Brain pericyte (primary cell): ENCODE measurements at places on chromosomes 7 and 10.

DNA sequence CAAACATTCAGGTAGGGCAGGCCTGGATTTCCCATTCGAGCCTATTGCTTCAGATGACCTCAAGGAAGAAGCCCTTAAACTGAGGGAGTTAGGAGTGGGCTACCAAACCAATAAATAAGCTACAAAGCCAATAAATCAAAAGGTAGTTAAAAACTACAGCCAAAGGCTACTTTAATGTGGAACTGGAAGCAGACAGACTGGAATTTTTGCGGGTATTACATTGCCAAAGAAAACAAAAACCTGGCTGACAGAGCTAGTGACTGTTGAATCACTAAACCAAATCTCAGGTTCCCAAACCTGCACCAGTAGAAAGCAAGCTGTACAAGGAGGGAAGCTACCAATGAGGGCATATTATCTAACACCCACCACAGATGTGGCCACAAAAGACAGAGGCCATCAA lies 315.6 kb downstream of the GRM8 start:
- no peak for DNase-seq

DNA sequence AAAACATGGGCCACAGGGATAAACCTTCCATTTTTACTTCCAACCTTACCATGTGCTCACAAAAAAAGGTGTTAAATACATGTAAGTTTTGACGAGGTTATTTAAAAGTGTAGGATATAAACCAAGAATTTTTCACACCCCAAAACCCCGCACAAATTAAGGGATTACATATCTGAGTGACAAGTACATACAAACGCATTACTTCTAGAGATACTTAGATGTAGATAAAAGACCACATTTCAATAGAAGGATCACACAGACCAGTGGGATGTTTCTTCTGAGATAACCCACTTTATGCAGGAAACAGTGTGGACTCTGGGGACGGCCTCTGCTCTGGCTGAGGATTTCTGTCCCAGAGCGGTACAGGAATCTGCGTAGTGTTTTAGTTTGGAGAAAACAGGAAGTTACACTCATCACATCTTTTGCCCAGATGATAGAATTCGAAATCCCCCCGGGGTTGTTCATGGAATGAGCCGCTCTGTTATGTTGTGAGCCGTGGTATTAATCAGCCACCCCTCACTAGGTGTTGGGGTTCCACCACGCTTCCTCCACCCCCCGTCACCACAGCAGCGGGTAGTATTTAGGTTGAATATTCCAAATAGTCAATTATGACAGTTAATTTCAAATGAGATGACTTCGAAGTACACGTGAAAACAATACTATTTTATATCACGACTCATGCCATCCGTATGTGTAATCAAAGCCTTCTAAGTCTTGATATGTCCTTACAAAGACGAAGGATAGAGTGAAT lies 1.3 kb upstream of the CUL1 start:
- no peak for DNase-seq

DNA sequence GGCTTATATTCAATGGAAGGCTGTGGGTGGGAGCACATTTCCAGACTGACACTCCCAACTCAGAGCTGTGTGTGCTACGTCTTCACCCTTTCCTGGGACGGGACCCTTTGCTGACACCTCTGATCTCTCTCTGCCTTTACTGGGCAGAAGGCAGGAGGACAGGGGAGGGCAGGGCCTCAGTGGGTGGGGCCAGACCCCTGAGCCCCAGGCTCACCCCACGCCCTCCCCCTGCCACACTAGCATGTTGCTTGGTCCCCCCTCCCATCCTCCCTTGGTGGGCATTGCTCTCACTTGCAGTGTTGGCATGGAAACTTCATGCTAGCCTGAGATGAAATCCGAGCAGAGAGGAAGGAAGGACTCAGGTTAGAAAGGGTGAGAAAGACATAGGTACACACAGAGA lies 18.4 kb downstream of the TMEM273 start:
- no peak for DNase-seq

DNA sequence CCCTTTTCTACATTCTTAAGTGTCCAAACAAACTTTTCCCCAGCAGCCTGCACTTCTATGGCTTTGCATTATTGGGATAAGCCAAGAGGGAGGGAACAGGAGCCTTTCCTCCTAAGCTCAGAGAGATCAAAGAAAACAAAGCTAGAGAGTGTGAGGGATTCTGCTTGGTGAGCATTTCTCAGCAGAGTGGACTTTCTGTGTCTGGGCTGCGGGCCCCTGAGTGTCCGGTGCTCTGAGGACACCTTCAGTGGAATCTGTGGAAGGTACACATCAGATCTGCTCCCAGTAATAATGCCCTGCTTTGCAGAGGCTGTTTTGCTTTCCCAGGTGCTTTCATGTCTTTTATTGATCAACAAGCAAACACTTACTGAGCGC lies 50.2 kb downstream of the KCNMA1 start:
- DNase-seq = no peak

DNA sequence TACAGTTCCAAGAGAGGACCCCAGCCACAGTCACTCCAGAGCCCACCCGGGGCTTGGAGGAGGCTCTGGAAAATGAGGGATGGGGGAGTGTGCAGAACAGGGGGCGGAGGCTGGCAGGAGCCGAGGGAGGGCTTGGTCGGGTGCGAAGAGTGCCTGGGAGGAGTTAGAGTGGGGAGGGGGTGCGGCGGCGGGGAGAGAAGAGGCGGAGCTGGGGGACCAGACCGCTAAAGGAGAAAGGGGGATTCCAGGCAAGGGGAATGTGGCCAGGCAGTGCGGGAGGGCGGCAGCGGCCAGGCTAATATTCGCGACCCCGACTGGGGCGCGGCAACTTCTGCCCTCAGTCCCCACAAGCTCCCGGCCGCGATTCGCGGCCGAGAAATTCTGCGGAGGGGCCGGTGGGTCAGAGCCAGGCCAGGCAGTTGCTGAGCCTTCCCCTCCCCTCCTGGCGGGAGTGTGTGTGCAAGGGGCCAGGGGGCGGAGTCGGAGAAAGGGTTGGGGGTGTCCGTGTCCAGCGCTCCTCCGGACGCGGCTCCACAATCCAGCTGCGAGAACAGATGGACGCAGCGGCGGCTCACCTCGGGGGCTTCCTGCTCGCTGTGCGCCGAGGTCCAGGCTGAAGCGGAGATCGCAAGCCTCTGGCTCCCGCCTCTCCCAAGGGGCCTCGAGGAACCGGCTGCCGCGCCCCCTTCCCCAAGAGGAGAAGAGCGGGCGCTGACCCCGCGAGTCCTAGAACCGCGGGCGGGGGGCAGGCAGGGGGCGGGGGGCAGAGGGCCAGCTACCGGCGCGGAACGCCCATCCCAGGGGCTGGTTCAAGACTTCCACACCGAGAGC lies 612 bp upstream of the SLC18A3 start:
- no peak for DNase-seq

DNA sequence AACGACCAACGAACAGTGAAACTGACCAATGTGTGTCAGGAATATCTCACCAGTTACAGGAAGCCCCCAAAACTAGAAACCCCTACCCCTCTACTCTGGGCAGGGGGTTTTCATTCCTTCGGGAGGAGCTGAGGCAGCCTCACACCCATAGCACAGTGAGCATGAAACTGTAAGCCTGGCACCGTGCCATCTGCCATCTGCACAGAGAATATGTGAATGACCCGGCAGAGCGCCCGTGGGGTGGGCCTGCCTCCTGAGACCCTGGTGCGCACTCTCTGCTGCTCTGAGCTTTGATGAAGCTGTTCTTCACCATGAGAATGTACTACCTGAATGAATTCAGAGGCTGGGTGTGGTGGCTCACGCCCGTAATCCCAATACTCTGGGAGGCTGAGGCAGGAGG lies 27.1 kb downstream of the DAGLB start:
- DNase-seq = no peak

GRCh38 chr7:37732253-37732652 lies 48.7 kb downstream of the GPR141 start:
- DNase-seq = no peak

DNA sequence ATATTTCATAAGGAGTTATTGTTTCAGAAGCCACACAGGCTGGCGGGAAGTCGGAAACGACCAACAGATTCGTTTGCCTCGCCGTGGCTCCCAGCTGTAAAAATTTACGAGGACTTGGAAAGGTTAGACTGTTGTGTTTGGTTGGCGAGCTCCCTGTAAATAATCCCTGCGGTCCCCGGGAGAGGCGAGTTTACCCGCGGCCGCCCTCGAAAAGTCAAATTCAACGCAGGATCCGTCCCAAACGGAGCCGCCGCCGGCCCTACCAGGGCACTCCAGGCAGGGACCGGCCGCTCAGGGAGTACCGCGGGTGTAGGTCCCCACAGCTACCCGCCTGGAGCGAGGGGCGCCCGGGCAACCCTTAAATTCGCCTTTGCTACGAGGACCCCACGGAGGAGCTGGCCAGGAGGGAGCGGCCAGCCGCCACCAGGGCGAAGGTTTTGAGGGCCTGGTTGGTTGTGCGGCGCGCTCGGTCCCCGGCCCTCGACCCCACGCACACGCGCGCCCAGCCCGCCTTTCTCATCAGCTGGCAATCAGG lies 726 bp upstream of the HOXA9 start:
- DNase-seq = no peak

DNA sequence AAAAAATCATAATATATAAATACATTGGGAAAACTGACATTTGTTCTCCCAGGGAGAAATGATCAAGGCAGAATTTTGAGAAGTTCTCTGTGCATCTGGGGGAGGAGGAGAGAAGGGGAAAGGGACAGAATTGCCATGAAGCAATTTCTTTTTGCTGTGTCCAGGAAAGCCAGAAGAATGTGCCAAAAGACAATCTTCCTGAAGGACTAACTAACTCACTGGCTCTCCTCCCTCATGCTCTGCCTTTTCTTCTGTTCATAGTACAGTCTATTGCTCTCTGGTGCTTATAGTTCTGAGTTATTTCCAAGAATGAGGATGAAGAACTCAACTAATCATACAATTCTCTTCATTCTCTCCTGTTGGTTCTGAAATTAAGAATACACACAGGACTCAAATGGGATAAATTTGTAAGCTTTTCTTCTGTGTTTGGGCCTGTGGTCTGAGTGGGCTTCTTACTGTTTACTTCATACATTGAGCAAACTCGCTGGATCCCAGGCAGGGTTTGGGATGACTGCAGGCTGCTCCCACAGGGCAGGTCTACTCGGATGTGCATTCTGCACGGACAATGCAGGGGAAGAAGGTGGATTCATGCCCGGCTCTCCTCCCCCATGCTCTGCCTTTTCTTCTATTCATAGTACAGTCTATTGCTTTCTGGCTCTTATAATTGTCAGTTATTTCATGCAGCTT lies 22.2 kb upstream of the FAM171A1 start:
- no peak for DNase-seq

DNA sequence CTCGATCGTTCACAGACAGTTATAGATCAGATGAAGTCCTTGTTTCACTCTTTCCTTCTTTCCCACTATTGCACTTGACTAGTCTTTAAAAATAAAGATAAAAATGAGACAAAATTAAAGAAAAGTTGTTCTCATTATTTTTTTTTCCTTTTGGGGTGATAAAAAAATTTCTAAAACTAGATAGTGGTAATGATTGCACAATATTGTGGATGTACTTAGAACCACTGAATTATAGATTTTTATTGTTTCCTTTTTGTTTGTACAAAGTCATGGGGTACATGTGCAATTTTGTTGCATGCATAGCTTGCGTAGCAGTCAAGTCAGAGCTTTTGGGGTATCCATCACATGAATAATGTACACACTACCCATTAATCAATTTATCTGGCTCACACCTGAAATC lies 97.3 kb downstream of the PHTF2 start:
- no peak for DNase-seq

DNA sequence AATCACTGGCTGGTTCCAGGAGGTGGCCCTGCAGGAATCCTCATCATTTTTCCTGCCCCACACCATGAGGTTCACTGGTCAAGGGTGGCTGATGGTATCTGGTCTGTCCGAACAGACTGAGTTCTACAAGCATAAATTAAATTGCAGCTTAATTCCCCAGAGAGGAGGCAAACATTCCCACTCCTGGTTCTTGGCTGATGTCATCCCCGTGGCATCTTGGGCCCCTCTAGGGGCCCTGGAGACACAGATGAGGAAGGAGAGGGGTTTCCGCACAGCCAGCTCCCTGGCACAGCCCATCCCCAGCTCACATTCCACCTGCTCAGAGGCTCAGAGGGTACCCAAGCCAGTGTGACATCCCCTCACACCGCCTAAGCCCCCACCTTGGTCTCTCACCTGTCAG lies 5.3 kb upstream of the KLRG2 start:
- DNase-seq = no peak

DNA sequence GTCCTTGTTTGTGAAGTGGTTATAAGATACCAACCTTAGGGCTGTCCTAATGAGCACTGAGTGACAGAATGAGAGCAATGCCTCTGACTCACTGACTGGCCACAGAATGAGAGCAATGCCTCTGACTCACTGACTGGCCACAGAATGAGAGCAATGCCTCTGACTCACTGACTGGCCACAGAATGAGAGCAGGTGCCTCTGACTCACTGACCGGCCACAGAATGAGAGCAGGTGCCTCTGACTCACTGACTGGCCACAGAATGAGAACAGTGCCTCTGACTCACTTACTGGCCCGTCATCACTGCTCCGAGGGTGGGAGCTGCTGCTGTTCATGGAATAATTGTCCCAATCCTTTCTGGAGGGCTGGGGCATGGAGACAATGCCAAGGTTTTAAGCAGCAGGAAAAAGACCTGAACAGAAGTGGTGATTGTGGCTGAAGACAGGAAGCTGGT lies 265.2 kb upstream of the PPP2R2D start:
- DNase-seq = no peak

DNA sequence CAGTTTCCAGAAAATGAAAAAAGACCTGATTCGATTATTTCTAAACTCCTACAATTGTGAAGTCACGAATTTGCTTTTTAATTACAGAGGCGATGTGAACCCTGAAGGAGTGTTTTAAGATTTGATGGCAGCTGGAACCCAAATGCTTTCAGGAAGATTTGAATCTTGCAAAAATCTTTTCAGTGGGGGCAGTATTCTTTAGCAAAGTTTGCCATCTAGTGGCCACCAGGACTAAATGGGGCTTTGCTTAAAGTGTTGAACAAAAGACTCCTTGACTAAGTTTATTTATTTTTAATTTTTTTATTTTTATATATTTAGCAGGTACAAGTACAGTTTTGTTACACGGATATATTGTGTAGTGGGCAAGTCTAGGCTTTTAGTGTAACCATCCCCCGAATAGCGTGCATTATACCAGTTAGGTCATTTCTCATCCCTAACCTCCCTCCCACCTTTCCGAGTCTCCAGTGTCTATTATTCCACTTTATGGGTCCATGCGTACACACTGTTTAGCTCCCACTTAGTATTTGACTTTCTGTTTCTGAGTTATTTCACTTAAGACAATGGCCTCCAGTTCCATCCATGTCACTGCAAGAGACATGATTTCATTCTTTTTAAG lies 98.8 kb downstream of the CACNB2 start:
- no peak for DNase-seq

GRCh38 chr7:134394056-134394455 lies 64.8 kb downstream of the AKR1B1 start:
- DNase-seq = no peak
